ENCODE measurements at places on chromosomes 7 and 10.

GRCh38 chr7:84200859-84201258, 6.3 kb upstream of the SEMA3A start:
- no peak for DNase-seq

GRCh38 chr10:24465124-24465874, 256.4 kb downstream of the KIAA1217 start:
- peak; percentile 88 for DNase-seq

DNA sequence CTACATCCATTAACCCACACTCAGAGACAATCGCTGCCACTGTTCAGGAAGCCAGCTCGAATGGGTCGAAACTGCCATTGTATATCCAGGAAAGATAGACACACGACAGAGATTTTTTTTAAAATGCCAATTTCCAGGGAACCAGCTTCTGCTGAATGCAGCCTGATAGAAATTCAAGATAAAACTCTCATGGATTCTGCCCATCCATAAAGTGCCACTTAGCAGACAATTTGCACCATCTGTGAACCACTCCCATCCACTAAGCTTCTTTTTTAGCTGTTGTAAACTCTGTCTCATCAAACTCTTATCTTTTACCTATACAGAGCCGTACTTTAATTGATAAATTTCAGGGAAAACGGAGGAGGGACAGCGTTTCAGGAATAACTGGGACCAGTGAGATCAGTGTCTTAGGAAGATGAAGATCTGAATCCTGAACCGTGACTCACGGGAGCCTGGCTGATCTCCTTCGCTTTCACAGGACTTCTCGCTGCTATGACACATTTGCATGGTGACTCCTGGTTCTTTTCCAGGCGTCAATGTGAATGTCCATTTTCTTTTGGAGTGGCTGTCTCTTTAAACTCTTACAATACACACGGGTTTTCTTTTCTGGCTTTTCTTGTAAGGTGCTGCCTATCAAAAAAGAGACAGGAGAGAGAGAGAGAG, 103.4 kb downstream of the FAM204A start:
- DNase-seq: peak; percentile 12

DNA sequence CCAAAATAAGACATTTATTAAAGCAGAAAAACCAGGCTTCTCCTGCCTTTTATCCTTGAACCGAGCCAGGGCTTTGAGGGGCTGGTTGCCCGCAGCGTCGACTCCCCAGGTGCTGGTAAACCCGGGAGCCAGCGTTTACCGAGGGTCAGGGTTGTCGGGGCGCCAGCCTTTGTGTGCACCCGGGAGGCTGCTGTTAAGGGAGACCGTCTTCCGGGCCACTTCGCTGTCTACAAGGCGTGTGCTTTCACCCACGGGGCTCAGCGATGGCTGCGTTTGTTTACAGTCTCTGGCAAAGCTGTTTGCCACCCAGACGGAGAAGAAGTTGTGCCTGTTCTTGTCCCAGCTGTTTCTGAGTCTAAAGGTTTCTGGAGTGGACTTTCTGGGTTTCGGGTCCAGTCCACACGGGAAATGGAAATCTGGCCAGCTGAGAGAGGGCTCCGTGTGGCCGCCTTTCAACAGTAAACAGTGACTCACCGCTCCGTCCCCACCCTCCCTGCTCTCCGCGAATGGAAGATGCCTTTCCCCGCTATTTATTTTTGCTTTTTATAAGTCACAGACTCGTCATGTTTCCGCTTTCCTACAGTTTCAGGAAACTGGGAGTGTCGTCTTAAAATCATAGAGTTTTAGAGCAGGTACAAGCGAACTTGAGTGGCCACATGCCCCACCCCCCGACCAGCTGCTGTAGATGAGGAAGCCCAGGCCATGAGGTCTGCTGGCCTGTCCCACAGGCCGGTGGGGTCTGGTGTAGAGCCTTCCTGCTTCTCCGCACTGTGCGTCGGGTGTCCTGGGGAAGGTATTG, 2.2 kb downstream of the MAFK start:
- DNase-seq: peak; percentile 91

DNA sequence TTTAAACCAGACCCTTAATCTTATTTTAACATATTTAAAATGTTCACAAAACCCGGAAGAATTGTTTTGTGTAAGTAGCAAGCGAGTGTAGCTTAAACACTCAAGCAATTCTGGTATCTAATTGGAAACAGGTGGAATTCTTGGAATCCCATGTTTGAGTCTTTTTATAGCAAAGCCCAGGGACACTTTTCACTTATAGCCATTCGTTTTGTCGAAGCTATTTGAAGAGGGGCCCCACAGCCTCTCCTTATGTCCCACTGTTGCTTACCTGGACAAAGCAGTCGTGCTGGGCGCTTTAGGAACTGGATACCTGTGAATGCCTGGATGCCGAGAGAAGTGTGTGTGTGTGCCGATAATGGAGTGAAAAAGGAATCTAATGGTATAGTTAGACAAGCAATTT, 3.3 kb downstream of the CUX1 start:
- DNase-seq: no peak

GRCh38 chr7:132002343-132002968, 446.0 kb upstream of the PODXL start:
- DNase-seq: no peak

DNA sequence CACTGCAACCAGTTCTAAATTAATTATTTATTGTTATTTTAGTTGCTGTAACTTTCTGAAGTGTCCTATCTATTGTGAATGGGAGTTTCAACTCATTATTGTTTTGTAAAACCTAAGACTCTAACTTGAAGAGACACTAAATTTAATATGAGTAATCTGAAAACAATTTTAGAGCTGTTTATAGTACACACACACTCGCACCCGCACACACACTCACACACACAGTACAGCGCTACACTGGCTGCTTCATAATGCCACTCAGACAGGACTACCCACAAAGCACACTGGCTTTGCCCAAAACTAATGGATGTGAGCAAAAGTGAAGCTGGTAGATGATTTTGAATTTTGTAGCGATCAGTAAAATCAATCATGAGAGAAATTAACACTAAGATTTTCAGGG, 238.9 kb upstream of the ETV1 start:
- DNase-seq: peak; percentile 32

GRCh38 chr7:71311576-71311975, 179.6 kb downstream of the GALNT17 start:
- no peak for DNase-seq

GRCh38 chr7:116231949-116232348, 21.6 kb downstream of the TES start:
- no peak for DNase-seq

DNA sequence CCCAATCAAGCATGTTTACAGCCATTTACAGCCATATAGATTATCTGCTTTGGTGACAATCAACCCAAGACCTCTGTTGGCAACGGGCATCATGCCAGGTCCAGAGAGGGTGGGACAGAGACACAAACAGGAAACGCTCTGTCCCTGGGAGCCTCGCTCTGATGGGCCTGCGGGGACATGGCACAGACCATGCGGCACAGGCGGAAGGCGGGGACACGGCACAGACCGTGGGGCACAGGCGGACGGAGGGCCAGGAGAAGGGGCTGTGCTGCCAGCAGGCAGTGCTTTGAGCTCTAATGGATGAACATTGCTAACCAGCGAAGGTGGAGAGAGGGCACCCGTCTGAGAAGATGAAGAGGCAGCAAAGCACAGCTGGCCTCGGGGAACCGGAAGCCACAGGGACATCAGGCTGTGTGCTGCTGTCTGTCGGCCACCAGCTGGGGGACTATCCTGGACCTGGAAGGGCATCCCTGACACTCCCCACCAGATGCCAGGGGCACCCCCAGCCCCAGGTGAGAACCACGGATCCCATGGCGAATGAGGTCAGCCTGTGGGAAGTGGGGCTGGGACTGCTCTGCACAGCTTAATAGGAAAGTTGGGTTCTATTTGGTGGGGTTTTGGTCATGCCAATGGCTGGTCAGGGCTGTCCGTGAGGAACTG, 61.0 kb downstream of the DIP2C start:
- DNase-seq: no peak

- no peak for DNase-seq
Observed at GRCh38 chr7:134495546-134495945, 31.8 kb upstream of the AKR1B10 start.

DNA sequence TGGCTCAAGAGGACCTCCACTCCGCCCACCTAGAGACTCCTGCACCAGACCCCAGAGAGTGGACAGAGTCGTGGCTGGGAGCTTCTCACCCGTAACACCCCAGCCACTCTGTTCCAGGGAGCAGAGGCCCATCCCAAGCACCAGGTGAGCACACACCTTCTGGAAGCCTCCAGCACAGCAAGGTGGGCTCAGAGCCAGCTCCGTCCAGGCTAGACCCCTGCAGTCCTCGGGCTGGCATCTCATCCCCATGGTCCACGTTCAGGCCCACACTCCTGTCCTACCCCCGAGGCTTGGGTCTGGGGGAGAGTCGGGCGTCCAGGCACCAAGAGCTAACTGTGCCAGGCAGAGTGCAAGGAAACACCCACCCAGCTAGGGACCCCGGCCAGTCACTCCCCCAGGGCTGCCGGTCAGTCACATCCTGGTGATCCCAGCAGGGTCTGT, 13.2 kb downstream of the PDGFA start:
- no peak for DNase-seq

- no peak for DNase-seq
Observed at GRCh38 chr7:7834761-7835160, 116.4 kb upstream of the RPA3 start.

DNA sequence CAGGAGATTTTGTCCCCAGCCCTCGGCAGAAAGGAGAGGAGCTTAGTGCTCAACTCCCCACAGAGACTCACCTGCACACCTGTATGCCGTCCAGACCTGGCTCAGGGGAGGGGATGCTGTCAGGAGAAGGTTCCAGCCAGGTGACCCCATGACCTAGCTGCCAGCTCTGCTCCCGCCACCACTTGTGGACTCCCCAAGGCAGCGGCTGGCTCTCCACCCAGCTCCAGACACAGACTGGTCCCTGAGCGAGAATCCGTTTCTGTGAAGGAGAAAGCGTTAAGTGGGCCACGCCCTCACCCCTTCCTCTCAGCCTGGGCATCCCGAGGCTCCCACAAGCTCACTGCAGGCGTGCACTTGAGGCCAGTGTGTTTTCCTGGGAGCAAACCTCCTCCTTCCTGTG, 76.4 kb downstream of the RGS10 start:
- DNase-seq: no peak

GRCh38 chr10:14047431-14047830, 283.3 kb downstream of the FRMD4A start:
- no peak for DNase-seq

DNA sequence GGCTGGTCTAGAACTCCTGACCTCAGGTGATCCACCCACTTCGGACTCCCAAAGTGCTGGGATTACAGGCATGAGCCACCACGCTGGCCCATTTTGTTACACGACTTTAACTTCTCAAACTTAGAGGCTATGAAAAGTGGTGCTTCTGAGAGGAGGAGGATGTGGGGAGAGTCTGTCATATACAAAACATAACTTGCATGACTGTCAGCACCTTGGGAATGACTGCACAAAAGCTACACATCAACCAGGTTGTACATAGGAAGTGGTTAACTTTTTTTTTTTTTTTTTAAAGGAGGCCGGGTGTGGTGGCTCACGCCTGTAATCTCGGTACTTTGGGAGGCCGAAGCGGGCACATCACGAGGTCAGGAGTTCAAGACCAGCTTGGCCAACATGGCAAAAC, 43.4 kb upstream of the GSDME start:
- no peak for DNase-seq

GRCh38 chr7:151174246-151175046, 7.0 kb upstream of the GBX1 start:
- DNase-seq: peak; percentile 8

DNA sequence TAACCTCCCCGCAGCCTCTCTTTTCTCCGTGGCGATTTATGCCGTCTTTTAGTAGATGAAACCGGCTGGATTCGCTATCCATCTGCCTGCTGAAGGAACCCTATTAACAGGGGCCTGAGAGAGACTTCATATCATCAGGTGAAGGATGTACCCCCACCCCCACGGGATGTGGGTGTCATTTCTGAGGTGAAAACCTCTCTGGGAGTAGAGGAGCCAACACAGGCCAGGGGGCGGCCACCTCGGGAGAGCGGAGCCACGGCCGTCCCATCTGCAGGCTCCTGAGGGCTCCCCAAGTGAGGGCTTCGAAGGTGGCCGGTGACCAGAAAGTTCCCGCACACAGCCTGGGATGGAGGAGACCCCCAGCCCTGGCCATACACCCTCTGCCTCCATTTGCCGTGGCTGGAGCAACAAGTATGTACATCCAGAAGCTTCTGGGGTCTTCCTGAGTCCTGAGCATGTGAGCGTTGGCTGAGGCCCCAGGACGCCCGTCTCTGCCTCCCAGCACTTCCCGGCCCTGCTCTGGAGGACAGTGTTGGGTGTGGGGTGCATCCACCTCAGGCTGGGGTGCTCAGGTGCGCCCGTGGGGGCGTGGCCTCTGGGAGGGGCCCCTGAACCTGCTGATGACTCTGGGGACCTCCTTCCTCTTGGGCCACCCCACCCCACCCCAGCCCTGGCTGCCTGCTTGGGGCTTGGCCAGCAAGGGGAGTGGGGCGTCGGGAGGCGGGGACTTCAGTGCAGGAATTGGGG, 84.7 kb downstream of the NKX6-2 start:
- no peak for DNase-seq

- no peak for DNase-seq
Observed at GRCh38 chr7:8365499-8366110, 67.8 kb upstream of the NXPH1 start.

- no peak for DNase-seq
Observed at GRCh38 chr10:132503581-132504421, 33.8 kb upstream of the INPP5A start.

GRCh38 chr10:2994221-2994961, 73.0 kb upstream of the PFKP start:
- DNase-seq: no peak

- DNase-seq: no peak
Observed at GRCh38 chr10:10165415-10165814, 852.3 kb upstream of the CELF2 start.

DNA sequence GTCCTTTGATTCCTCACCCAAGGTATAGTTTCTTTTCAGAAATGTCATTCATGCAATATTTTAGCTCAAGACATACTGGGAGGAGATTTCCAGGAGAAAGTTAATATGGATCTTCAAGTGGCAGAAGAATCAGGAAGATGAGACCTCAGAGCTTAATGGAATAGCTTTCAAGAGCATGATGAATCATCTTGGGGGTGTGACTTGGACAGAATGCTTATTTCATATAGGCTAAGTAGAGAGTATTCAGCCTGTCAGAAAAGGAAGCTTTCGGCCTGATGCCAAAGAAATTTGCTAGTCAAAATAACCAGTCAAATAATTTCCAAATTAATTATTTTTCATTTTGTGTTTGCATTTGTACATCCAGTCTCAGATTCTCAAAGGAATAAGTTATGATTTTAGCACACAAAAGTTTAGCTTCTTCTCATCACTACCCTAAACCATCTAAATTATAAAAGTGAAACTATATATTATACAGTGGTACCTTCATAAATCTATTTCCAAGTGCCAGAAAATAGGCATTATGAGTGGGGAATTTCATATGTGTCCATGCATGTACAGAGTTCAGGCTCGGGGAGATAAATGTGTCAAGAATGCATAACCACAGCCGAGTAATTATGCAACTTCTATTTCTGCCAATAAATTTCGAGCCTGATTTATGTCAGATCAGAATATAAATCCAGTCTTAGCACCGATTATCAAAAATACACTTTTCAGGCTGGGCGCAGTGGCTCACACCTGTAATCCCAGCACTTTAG, 27.3 kb upstream of the CALD1 start:
- DNase-seq: peak; percentile 77

- DNase-seq: no peak
Observed at GRCh38 chr7:83469491-83469890, 179.4 kb downstream of the SEMA3E start.

- DNase-seq: no peak
Observed at GRCh38 chr10:130012129-130012528, 48.1 kb upstream of the EBF3 start.

All from brain microvascular endothelial cell (primary cell).